ENCODE measurements at places on chromosomes 13 and 19. TPM values are rescaled to one million over a fixed set of nuclear protein-coding genes. Genes with fewer than 3 reads are reported as not detected.

Gene KL
- total RNA-seq, result 3.6 TPM

GRCh38 chr19:46841458-46842083 is 9.1 kb downstream of the AP2S1 start:
- peak; percentile 60 for DNase-seq

DNA sequence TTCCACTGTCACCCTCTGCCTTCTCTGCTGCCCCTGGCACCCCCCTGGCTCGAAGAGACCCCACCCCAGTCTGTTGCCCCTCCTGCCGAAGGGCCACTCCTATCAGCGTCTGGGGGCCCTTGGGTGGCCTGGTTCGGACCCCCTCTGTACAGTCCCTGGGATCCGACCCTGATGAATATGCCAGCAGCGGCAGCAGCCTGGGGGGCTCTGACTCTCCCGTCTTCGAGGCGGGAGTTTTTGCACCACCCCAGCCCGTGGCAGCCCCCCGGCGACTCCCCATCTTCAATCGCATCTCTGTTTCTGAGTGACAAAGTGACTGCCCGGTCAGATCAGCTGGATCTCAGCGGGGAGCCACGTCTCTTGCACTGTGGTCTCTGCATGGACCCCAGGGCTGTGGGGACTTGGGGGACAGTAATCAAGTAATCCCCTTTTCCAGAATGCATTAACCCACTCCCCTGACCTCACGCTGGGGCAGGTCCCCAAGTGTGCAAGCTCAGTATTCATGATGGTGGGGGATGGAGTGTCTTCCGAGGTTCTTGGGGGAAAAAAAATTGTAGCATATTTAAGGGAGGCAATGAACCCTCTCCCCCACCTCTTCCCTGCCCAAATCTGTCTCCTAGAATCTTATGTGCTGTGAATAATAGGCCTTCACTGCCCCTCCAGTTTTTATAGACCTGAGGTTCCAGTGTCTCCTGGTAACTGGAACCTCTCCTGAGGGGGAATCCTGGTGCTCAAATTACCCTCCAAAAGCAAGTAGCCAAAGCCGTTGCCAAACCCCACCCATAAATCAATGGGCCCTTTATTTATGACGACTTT is 2.0 kb downstream of the ZFP36 start:
- DNase-seq, result peak; percentile 43

Gene U2AF2
- 10.0 TPM for total RNA-seq

DNA sequence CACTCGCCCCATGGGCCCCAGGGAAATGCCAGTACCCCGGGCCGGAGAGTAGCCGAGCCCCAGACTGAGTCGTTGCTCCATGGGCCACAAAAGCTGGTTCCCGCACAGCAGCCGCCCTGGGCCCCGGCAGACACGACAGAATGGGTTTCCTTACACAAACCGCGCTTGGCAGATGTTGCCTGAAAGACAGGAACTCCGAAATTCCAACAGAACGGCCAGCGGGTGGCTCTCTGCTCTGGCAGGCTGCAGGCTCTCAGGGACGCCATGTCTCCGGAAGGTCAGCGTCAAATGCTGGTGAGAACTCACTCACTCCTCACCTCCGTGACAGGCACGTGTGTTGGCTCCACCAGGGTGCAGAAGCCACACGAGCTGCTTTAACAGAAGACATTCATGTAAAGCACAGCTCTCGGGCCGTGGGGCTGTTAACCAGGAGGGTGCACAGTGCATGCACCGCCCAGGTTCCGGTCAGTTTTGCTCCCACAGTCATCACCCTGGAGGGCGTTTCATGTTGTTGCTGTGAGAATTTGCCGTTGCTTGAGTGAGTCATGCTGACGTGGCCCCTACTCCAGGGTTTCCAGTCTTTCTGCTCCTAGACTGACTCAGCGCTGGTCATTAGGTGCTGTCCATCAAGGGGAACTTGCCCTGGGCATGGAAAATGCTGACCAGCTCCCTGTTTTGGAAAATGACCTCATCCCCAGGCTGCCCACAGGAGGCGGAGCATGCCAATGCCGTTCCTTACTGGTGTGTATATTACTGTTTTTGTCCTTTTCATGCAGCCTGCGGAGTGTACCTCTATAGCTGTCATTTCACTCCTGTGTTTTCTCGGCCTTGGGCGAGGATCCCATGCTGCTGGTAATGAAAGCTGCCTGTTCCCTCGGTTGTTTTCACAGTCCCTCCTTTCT is 44.8 kb downstream of the ANKRD10 start:
- DNase-seq, result peak; percentile 98

Gene TNFAIP8L1
- total RNA-seq, result 9.3 TPM

Measured in uterus (tissue), 4 donors.